ENCODE measurements at places on chromosomes 16 and 17.

DNA sequence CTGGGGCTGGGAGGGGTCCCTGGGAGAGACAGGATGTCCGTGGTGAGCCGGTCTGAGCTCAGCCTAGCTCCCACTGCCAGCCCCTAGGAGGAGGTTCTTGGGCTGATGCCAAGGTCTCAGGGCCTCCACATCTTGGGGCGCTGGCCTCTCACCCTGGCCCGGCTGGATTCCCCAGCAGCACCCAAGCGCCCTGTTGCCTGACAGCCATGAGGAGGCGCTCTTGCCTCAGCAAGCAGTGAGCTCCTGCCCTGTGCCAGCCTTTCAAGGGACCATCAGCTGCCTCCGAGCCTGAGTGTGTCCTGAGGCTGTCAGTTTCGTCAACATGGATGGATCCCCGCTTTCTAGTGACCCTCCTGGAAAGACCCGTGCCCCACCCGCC lies 234.9 kb upstream of the CIBAR2 start:
- DNase-seq: no peak

DNA sequence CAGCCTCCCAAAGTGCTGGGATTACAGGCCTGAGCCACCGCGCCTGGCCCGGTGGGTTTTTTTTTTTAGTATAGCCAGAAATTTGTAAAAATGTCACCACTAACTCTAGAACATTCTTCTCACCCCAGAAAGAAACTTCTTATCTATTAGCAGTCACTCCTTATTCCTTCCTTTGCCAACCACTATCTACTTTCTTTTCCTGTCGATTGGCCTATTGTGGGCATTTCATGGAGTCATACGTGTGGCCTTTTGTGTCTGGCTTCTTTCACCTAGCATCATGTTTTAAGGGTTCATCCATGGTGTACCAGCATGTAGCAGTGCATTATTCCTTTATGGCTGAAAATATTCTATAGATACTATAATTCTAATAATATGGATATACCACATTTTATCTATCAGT lies 3.6 kb downstream of the CYB5D2 start:
- DNase-seq: no peak

DNA sequence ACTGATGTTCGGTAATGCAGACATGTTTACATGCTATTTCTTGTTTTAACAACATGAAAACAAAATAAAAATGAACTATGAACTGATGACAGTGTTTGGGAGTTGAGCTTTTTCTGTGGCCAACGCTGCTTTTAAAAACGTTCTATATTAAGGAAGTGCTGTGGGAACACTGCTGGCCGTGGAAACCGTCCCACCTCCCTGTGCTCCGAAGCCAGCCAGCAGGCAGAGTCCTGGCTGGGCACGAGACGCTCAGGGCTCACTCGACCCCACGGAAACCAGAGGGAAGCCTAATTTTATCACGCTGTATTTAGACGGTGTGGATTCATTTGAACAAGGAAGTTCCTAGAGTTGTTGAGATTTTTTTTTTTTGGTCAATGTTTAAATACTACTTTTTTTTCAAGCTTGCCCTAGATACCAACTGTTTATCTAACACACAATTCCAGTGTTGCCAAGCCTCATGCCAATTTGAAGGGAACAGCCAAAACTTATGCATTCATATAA lies 25.8 kb downstream of the ADCY9 start:
- peak; percentile 88 for DNase-seq

DNA sequence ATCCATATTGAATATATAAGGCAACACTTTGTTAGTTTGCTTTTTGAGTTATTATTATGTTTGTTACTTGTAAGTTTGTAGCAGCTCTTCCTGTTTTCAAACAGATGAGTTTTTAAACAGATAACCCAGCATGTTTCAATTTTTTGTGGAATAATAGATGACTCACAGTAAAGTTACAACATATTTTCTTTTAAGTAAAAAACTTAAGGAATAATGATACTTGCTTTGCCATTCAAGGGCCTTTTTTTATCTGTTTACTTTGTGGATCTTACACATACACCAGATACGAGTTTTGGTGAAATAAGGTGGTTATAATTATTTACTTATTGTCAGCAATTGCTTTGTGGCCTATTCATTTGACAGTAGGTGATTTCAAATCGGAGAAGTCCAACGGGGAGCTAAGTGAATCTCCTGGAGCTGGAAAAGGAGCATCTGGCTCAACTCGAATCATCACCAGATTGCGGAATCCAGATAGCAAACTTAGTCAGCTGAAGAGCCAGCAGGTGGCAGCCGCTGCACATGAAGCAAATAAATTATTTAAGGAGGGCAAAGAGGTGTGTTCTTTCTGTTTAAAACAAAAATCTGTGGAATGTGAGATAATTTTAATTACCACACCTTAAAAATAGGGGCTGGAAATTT lies 66.3 kb downstream of the BPTF start:
- no peak for DNase-seq

DNA sequence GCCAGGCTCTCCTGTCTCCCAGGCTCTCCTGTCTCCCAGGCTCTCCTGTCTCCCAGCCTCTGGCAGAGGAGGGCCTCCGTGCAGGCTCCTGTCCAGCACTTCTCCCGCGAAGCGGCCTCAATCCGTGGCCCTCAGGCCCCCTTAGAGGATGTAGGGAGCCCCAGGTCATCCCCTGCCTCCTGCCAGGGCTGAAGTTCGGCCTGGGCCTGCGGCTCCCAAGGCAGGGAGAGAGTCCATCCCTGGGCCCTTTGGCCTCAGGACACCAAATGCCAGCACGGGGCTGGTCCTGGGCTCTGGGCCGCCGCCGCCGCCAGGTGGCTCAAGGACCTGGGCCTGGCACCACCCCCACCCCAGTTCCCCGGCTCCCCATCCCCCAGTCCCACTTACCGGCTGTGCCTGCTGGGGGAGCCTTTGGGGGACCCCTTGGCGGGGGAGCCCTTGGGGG lies 370 bp downstream of the EVPL start:
- DNase-seq: no peak

Data from lower leg skin (tissue), 4 donors.